CMK (cell line): ENCODE measurements at places on chromosomes 16 and 17.

- DNase-seq: no peak
Measured at GRCh38 chr17:66203274-66204015, 11.5 kb upstream of the CEP112 start.

DNA sequence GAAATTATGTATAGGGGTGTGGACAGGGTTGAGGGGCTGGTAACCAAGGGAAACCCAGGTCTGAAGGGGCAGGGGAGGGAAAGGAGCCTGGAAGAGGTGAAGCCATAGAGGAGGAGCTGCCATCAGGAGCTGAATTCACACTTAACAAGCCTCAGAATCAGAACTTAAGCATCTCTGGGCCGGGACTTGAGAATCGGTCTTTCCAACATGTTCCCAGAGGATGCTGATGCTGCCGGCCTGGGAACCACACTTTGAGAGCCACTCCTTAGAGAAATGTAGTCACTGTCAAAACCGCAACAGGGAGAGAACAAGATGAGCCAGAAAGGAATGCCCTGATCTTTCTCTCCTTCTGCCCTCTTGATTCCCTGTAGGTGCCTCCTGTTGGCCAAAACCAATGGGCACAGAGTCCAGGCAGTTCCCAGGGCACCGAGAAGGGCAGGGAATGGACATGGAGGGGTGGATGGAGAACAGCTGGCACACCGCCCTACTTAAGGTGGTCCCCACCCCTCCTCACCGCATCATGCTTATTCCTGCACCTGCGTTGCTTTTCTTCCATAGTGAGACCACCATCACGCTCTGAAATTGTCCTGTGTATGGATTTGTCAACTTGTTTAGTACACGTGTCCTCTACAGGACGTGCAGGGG is 88.5 kb downstream of the GSG1L start:
- no peak for DNase-seq

DNA sequence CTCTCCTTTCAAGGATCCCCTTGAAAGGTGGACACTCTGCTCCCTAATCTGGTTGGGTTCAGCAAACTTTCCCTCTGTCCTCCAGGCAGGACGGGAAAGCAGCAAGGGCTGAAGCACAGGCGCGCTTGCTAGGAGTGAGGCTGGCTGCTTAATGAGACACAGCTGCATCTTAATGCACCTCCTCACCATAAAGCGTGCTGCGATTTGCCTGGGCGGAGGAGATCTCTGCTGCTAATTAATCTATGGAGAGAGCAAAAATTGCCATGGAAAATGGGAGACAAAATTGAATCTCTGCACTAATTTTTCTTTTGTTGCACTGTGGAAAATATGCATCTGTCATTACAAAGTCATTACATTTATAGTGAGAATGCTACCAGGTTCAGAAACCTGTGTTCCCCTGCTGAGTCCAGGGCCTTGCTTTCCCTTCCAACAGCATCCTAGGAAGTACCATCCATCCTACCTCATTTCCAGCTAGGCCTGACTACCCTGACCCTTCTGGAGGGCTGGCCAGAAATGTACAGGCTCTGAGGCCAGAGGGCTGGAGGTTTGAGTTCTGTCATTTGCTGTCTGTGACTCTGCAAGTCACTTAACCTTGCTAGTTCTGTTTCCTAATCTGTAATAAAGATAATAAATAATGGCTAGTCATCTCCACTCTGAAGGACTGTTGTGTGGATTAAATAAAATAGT is 43.5 kb upstream of the BCAR1 start:
- DNase-seq: no peak

DNA sequence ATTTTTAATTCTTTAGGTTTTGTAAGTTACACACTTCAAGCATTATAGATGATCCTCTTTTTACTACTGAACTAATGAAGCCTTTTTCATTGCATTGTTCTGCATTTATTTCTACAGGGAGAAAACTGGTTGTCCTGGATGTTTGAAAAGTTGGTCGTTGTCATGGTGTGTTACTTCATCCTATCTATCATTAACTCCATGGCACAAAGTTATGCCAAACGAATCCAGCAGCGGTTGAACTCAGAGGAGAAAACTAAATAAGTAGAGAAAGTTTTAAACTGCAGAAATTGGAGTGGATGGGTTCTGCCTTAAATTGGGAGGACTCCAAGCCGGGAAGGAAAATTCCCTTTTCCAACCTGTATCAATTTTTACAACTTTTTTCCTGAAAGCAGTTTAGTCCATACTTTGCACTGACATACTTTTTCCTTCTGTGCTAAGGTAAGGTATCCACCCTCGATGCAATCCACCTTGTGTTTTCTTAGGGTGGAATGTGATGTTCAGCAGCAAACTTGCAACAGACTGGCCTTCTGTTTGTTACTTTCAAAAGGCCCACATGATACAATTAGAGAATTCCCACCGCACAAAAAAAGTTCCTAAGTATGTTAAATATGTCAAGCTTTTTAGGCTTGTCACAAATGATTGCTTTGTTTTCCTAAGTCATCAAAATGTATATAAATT is 53.0 kb downstream of the TUBD1 start:
- DNase-seq: no peak

DNA sequence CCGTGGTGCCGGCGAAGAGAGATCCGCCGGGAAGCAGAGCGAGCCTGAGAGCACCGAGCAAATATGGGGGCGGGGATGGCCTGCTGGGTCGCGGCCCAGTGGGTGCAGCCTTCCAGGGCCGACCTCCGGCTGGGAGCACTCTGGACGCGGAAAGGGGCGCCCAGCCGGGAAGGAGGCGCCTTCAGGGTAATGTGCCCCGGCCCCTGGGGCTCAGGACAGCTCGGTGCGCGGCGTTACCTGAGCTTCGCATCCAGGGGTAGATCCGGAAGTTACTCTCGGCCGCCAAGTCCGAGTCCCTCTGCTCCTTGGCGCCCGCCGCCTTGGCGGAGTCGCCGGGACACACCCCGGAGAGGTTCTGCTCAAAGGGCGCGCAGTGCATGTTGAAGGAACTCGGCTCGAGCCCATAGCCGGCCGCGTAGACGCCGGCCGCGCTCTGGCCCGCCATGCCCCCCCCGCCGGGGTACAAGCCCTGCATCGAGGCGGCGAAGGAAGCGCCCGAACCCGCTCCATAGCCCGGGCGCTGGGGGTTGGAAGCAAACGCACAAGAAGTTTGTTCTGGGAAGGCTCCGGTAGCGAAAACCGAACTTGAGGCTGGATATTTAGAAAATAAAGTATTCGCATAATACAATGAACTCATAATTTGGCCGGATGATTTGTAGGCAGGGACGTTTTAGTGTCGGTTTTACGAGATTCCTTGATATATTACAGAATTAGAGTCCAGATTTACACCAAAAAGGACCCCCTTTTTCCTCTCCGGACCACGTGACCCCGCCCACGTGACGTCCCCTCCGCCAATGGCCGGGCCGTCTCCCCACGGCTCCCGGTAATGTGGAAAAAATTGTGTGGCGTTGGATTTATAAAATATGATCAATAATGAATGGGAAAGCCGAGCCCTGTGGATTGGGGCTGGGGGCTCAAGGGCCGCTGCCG is at the start of gene HOXB7:
HOXB7 (minus strand) TSS at position 736 of the 930 bp plus-strand sequence; CDS start at position 637, 99 bp downstream.
- DNase-seq: no peak

DNA sequence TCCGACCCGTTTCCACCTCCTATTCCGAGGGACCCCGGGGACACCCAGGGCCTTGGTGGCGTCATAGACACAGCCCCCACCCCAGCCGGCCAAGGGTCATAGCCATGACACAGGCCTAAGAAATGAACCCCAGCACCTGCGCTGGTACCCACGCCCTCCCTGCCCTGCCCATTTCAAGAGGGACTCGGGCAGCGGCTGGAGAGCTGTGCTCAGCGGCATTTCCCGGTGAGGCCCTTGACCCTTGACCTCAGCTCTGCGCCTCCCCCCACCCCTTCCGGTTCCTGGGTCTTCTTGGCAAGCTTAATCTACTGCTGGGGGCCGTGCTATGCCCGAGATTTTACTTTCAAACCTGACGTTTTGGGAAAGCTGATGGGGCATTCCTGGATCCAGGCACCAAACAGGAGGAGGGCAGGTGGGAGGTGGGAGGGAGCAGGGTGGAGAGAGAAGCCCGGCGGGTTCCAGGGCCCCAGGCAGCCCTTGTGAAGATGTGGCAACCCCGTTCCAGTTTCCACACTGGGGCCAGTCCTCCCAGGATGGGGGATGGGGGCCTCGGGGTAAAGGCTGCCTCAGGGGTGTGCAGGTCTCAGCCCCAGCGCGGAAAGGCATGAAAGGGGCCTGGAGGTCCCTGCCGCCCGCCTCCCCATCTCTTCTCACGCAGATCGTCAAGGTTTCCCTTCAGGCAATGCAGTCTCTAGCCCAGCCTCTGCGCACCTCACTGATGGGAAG is at the start of gene SLC22A31:
SLC22A31 (minus strand) TSS at position 414 of the 726 bp plus-strand sequence; CDS start at position 378, 36 bp downstream.
- no peak for DNase-seq

DNA sequence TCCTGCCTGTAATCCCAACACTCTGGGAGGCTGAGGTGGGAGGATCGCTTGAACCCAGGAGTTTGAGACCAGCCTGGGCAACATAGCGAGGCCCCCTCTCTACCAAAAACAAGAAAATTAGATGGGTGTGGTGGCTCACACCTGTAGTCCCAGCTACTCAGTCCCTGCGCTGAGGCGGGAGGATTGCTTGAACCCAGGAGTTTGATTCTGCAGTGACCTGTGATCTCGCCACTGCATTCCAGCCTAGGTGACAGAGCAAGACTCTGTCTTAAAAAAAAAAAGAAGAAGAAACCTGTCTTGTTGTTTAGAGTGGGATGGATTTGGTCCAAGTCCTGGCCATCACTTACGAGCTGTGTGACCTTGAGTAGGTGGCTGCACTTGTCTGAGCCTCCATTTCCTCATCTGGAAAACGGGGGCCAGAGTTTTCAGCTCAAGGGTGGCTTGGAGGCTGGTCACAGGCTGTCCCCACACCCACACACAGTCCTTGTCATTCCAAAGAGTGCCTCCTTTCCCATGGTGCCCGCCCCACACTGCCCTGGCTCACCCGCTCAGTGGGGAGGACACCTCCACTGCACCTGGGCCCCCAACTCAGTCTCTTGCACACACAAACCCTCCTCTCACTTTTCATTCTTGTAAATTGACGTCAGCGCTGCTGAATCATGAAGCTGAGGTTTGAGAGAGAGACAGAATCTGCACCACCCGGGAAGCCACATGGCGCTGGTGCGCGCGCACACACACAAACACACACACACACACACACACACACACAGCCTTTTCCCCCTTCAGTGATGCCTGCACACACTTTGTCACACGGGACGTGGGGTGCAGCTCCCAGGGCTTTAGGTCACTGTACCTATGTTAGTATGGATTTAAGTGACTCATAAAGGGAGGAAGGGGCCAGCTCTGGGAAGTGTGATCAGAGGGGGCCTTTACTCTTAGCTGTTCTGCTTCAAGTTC is 4.2 kb downstream of the SOCS1 start:
- no peak for DNase-seq

GRCh38 chr17:77054936-77055335 is 85.8 kb upstream of the SEC14L1 start:
- DNase-seq: no peak

DNA sequence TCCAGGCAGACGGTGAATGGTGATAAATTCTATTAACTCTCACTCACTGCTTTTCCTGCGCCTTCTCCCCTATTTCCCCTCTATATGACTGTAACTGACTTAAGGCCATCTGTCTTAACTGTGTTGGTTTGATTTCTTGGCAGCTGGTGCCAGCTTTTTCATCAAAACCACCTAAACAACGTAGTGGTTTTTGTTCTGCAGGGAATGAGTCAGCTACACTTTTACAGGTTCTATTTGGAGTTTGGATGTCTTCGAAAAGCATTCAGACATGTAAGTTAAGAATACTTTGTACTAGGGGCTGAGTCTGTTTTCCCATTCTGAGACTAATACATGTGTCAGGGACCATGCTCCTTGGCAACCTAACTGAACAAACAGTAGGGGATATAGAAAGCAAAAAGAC is 8.5 kb downstream of the REXO5 start:
- no peak for DNase-seq

- no peak for DNase-seq
Measured at GRCh38 chr17:83119987-83120864, 40.8 kb downstream of the METRNL start.

- DNase-seq: no peak
Measured at GRCh38 chr17:38402897-38403296, 25.4 kb upstream of the ARHGAP23 start.

- DNase-seq: no peak
Measured at GRCh38 chr16:80997139-80997798, 9.4 kb downstream of the CMC2 start.

- DNase-seq: no peak
Measured at GRCh38 chr17:83107656-83108048, 28.2 kb downstream of the METRNL start.
